Heart left ventricle (tissue), 16 donors: ENCODE measurements at places on chromosomes 3 and 15. TPM values are rescaled to one million over a fixed set of nuclear protein-coding genes. Genes with fewer than 3 reads are reported as not detected.

GPR149 gene
- total RNA-seq: not detected

- no peaks in the 10 kb centered on the region for H3K27me3 ChIP-seq
- H3K4me1 ChIP-seq: no peaks in the 10 kb centered on the region
- no peaks in the 10 kb centered on the region for H3K36me3 ChIP-seq
- no peak overlapping the region for H3K27ac ChIP-seq
Observed at GRCh38 chr3:178982137-178982536, 89.5 kb downstream of the ZMAT3 start.

SUCNR1 gene
- 0.19 TPM for total RNA-seq

GRCh38 chr3:64806668-64807605, 119.1 kb upstream of the ADAMTS9 start:
- DNase-seq: no peak
- no peaks in the 10 kb centered on the region for H3K36me3 ChIP-seq
- H3K27ac ChIP-seq: no peak overlapping the region
- H3K27me3 ChIP-seq: no peaks in the 10 kb centered on the region
- H3K4me3 ChIP-seq: no peak overlapping the region
- no peaks in the 10 kb centered on the region for H3K4me1 ChIP-seq

- no peaks in the 10 kb centered on the region for H3K4me1 ChIP-seq
- no peaks in the 10 kb centered on the region for H3K27me3 ChIP-seq
- no peak overlapping the region for H3K27ac ChIP-seq
- H3K36me3 ChIP-seq: no peaks in the 10 kb centered on the region
Observed at GRCh38 chr15:93378558-93378957, 289.5 kb upstream of the RGMA start.

DNA sequence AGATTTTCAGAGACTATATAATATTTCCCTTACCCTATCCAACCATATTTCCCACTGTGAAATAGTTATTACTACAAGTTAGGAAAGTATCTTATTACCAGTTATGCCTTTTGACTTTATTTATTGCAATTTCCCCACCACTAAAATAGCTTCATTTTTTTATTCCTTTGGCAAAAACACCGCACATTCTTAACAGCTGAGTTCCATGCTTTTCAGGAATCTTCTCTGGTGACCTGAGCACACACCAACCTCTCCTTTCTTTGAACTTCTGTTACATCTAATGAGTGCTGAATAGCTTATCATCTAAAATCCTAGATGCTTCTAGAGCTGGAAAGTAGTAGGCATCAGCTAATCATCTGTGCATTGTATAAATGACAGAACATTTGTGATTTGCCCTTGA, 99.1 kb downstream of the UBE2E2 start:
- H3K4me1 ChIP-seq: peaks cover 25% of the 10 kb centered on the region
- H3K36me3 ChIP-seq: no peaks in the 10 kb centered on the region
- no peak overlapping the region for H3K27ac ChIP-seq
- no peak for DNase-seq
- no peak overlapping the region for H3K4me3 ChIP-seq
- H3K27me3 ChIP-seq: no peaks in the 10 kb centered on the region

DNA sequence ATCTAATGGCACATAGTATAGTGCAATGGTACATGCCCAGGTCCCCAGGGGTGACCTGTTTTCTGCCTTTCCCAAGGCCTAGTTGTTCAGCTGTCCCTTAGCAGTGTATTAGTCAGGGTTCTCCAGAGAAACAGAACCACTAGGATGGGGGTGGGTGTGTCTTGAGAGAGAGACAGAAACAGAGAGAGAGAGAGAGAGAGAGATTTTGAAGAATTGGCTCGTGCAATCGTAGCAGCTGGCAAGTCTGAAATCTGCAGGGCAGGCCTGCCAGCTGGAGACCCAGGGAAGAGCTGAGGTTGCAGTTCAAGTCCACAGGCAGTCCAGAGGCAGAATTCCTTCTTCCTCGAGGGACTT, 90.6 kb upstream of the RNF7 start:
- no peak overlapping the region for H3K27ac ChIP-seq
- H3K4me1 ChIP-seq: no peaks in the 10 kb centered on the region
- no peak for DNase-seq
- no peak overlapping the region for H3K4me3 ChIP-seq
- no peaks in the 10 kb centered on the region for H3K27me3 ChIP-seq
- H3K36me3 ChIP-seq: no peaks in the 10 kb centered on the region

DNA sequence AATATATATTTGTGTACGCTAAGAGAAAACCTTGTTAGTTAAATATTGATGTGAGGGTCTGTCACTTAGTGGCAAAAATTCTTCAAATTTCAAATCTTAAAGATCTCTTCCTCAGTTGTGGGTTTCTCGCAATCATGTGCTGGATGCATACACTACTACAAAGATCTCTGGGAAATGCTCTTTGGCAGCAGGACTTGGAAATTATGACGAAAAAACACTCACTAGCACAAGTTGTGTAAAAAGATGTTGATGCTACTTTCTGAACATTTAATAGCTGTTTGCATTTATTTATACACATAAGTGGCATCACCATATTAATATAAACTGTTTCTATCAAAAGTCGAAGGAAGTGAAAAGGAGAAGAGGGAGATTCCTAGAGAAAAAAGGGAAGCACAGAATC, 10.8 kb upstream of the NANOGP8 start:
- H3K36me3 ChIP-seq: no peaks in the 10 kb centered on the region
- no peaks in the 10 kb centered on the region for H3K4me1 ChIP-seq
- no peak overlapping the region for H3K27ac ChIP-seq
- no peak for DNase-seq
- no peak overlapping the region for H3K4me3 ChIP-seq

DNA sequence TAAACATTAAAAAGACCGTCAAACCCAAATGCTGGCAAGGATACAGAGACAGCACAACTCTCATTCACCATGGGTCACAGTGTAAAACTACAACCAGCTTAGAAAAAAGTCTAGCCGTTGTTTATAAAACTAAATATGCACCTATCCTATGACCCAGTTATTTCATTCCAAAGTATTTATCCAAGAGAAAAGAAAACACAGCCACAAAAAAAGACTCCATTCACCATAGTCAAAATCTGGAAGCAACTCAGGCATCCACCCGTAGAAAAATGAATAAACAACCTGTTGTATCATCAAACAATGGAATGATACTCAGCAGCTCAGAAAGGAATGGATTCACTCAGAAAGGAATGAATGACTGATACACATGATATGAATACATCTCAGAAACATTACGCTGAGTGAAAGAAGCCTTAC, 28.6 kb downstream of the PLD1 start:
- H3K4me1 ChIP-seq: no peaks in the 10 kb centered on the region
- no peak for DNase-seq
- no peaks in the 10 kb centered on the region for H3K27me3 ChIP-seq
- H3K36me3 ChIP-seq: no peaks in the 10 kb centered on the region

- peaks cover 5% of the 10 kb centered on the region for H3K4me1 ChIP-seq
- H3K4me3 ChIP-seq: peak overlapping the region; percentile 59
- no peak for DNase-seq
- peak overlapping the region; percentile 29 for H3K27ac ChIP-seq
- no peaks in the 10 kb centered on the region for H3K36me3 ChIP-seq
Observed at GRCh38 chr3:107928084-107928445, 162.8 kb downstream of the CD47 start.

RNF7 gene
- 75.7 TPM for total RNA-seq

DNA sequence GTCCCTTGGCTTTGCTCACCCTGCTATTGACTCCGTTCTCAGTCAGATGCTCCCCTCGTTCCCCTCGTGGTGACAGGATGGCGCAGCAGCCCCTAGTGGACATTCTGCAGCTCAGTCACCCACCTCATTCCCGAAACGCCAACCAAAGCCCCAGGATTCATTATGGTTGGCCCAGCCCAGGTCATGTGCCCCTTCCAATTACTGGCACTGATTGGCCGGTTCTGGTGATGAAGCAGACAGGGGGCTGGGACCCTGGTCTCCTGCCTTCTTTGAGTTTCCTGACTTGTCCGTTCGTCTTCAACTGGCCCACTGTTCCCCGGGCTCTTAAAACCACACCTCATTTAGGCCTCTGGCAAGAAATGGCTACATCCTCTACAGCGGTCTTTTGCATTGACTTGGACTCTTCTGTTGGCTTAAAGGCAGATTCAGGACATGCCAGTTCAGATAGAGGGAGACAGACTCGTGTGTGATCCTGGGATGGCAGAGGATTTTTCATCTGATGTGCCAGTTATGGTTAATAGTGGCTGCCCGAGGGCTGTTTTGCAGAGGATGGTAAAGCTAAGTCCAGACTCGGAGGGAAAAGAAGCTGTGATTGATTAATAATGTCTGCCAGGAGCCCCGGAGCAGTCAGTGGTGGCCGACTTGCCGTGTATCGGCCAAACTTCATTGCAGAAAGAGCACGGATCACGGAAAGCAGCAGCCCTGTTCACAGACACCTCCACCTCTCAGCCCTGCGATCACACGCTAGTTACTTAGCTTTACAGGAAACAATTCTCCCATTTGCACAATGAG, 37.8 kb downstream of the LSM3 start:
- H3K4me1 ChIP-seq: no peaks in the 10 kb centered on the region
- no peak overlapping the region for H3K27ac ChIP-seq
- H3K27me3 ChIP-seq: no peaks in the 10 kb centered on the region
- no peaks in the 10 kb centered on the region for H3K36me3 ChIP-seq
- H3K4me3 ChIP-seq: peak overlapping the region; percentile 46
- peak; percentile 68 for DNase-seq

DNA sequence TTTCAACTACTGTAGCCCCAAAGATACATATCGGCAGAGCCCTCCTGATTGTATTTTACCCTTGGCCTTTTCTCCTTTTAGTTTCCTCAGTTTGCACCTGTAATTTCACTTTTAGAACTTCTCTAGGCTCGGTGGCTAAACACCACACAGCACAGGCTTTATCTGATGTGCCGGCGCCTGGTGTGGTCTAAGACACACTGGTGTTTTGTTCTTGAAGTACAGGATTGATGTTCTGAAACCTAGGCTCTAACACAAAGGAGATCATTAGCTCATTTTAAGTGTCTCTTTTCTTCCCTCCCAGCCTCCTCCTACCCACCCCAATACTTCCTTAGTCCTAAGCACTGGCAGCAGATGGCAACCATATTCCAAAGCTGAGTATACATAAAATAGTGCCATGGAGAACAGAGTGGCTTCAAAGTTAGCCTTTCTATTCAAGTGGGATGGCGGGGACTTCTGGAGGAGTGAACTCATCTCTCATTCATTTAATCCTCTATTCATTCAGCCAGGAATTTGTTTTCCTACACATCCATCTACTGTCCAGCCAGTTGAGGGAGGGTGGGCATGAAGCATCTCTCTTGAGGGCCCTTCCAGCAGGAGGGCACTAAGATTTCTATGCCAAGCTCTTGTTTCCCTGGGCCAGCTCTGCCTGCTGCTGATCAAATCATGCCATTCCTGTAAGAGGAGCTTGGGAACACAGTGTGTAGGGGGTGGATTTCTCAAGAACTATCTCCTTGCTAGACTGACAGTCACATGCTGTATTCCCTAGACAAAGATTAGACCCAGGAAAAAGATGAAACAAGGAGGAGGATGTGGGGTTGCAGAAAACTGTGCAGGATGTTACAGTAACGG, 71.2 kb downstream of the TIGIT start:
- H3K27ac ChIP-seq: peak overlapping the region; percentile 69
- peaks cover 47% of the 10 kb centered on the region for H3K4me1 ChIP-seq
- H3K36me3 ChIP-seq: no peaks in the 10 kb centered on the region
- DNase-seq: no peak

DNA sequence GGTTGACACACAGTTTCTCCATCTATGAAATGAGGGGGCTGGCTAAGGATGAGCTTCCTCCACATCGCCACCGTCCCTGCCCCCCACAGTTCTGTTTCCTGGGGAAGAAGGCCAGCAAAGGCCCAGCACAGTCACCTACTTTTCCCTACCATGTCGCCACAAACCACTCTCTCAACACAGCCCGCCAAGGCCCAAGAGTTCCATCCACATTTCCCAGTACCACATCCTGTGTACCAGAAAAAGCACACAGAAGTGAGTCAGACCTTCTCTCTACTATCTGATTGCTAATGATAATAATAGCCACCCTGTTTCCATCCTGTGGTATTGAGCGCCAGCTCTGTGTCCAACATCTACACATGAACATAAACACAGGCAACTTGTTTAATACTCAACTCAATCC, 30.3 kb upstream of the C15orf39 start:
- no peak for DNase-seq
- H3K4me1 ChIP-seq: peaks cover 9% of the 10 kb centered on the region
- H3K4me3 ChIP-seq: no peak overlapping the region

DNA sequence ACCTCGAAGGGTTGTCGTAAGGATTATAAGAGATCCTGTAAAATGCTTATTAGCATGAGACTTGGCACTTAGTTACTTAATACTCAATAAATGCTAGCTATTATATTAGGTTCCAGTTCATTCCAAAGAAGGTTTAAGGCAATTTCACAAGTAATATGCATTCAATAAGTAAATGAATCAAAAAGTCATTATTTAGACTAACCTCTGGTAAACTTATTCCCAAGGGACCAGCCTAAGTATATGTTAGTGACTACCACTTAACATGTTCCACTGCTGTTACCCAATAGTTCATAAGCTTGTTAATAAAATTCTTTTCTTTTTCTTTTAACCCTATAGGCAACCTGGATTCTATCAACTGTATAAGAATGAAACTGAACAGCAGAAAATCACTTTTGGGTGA, 5.1 kb downstream of the PDCD10 start:
- no peaks in the 10 kb centered on the region for H3K36me3 ChIP-seq
- no peaks in the 10 kb centered on the region for H3K27me3 ChIP-seq

GRCh38 chr3:136685882-136686281, 66.3 kb downstream of the STAG1 start:
- no peak for DNase-seq
- H3K4me3 ChIP-seq: no peak overlapping the region
- H3K4me1 ChIP-seq: no peaks in the 10 kb centered on the region
- H3K36me3 ChIP-seq: no peaks in the 10 kb centered on the region

GRCh38 chr3:149224736-149225594, 3.3 kb upstream of the CP start:
- H3K27me3 ChIP-seq: no peaks in the 10 kb centered on the region
- peaks cover 4% of the 10 kb centered on the region for H3K4me1 ChIP-seq
- no peaks in the 10 kb centered on the region for H3K36me3 ChIP-seq

RBMS3 gene
- total RNA-seq: 19.0 TPM

GRCh38 chr3:189232790-189233189, 61.0 kb downstream of the TPRG1 start:
- H3K27ac ChIP-seq: no peak overlapping the region
- no peaks in the 10 kb centered on the region for H3K36me3 ChIP-seq

- H3K27me3 ChIP-seq: no peaks in the 10 kb centered on the region
- H3K4me1 ChIP-seq: peaks cover 21% of the 10 kb centered on the region
- DNase-seq: no peak
- no peak overlapping the region for H3K4me3 ChIP-seq
- H3K27ac ChIP-seq: no peak overlapping the region
Observed at GRCh38 chr15:63358241-63359029, 23.2 kb downstream of the CA12 start.

DNA sequence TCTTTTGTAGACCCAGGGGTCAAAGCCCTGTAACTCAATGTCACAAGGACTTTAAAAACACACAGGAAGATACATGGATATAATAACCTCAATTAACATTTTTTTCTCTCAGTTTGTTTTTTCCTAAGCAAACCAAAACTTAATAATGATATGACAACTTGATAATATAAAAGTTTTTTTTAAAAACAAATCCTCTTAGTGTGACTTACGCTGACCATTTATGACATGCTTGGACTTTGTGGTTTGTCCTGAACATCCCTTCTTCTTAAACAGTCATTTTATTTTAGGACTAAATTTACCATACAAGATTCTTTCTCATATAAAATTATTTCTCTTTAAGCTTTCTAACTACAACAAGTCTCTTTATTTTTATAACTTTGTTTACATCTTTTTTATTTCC, 25.4 kb upstream of the FAM3D start:
- DNase-seq: no peak
- H3K36me3 ChIP-seq: no peaks in the 10 kb centered on the region
- no peaks in the 10 kb centered on the region for H3K4me1 ChIP-seq
- H3K4me3 ChIP-seq: no peak overlapping the region
- H3K27me3 ChIP-seq: no peaks in the 10 kb centered on the region
- no peak overlapping the region for H3K27ac ChIP-seq
